ENCODE measurements at places on chromosomes 12 and 14.

DNA sequence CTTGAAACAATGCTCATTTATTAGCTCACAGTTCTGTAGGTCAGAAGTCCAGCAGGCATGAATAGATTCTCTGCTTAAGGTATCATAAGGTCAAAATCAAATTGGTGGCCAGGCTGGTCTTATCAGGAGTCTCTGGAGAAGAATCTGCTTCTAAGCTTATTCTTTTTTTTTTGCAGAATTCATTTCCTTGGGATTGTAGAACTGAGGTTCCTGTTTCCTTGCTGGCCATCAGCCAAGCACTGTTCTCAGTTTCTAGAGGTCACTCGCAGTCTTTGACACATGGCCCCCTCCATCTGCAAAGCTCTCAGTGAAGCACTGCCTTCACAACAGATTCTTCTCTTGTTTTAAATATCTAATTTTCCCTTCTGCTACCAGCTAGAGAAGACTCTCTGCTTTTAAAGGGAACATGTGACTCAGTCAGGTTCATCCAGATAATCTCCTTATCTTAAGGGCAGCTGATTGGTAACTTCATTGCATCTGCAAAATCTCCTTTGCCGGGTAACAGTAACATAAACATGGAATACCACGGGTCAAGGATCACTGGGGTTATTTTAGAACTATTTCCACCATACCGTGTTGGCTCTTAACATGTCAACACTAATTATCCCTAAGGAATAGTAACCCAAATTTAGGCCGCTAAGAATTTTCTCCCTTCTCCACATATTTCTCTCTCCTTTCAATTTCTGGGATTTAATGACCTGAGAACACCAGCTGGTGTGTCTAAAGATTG lies 25.3 kb downstream of the RHOJ start:
- DNase-seq = no peak

DNA sequence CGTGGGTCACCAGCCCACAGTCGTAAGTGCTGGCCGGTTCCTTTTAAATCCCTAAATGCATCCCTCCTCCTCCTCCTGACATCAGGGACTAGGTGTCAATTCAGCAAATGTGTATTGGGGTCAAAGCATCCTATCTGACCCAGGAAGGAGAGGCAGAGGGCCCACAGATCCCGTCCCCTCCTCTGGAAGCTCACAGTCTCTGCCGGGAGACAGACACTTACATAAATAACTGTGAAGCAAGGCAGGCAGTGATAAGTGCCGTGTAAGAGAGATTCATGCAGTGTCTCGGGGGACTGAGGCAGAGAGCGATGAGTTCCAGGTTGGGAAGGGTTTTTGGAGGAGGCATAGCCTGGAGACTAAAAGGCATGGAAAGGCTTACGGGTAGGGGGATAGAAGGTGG lies 44.1 kb downstream of the HRK start:
- DNase-seq = no peak

GRCh38 chr12:110689281-110690126 lies 589 bp upstream of the HVCN1 start:
- DNase-seq = peak; percentile 53

- no peak for DNase-seq
Observed at GRCh38 chr14:63045234-63045611, at the start of gene KCNH5. TSS of gene KCNH5 (minus strand) at chr14:63045458. CDS start at chr14:63045186, 272 bp downstream.

DNA sequence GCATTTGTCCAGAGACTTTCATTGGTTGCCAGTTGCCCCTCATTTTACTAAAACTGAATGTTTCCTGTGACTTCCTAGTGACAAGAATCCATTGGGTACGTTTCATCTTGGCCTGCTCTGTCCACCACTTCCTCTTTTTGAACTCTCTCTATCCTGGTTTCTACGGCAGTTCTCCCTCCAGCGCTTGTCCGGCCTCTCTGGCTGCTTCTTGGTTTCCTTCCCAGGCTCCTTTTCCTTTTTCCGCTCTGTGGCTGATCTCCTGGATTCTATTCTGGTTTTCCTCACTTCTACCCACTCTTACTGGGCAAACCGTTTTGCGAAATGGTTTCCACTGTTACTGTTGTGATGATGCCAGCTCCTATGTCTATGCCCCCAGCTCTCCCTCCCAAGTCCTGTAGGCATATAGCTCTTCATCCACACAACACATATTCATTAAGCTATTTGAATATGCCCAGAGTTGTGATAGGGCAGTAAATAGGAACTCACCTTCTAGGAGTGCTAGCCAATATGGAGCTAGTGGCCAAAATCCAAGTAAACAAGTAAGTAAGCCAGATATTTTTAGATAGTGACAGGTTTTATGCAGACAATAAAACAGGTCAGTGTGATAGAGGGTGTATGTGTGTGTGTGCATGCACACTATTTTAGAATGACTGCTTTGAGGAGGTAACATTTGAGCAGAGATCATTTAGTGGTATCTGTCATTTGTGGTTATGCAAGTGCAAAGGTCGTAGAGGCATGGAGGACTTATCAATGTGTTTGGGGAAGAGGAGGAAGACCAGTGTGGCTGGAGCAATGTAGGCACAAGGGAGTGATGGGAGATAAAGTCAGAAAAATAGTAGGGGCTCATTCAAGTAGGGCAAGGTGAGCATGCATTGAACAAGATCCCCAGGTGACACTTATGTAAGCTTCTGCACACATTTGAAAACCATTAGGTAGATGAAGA lies 27.9 kb upstream of the CTDSP2 start:
- no peak for DNase-seq

Data from CD4-positive, alpha-beta T cell treated with Interleukin-1 beta for 1 hour (primary cell).